ENCODE measurements at places on chromosomes 4 and X. TPM values are rescaled to one million over a fixed set of nuclear protein-coding genes. Genes with fewer than 3 reads are reported as not detected.

DNA sequence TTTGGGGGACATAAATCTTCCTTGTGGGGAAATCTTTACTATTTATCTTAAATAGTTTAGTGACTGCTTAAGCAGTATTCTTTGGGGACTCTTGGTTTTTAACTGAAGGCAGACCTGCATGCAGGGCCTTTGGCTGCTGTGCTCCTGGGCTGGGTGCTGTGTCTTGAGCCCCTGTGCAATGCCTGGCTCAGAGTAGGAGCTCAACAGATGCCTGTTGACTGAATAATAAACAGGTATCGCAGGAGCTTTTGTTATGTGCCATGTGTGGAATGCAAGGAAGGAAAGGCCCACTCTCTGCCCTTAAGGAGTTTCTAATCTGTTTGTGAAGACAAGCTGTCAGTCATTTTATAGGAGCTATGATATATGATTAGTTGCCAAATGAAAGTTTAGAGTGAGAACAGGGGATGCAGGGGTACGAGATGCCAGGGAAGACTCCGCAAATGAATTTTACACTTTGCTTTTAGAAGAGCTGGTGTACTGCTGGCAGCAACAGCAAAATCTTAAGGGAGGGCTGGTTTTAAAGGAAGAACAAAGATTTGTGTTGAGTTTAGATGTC, 6.7 kb downstream of the GAB1 start:
- H3K4me3 ChIP-seq = no peak overlapping the region
- no peaks in the 10 kb centered on the region for H3K27me3 ChIP-seq
- H3K27ac ChIP-seq = no peak overlapping the region
- no peak for DNase-seq
- H3K4me1 ChIP-seq = peaks cover 18% of the 10 kb centered on the region
- H3K36me3 ChIP-seq = no peaks in the 10 kb centered on the region

- no peak for DNase-seq
- no peak overlapping the region for H3K4me3 ChIP-seq
- H3K36me3 ChIP-seq = no peaks in the 10 kb centered on the region
- no peaks in the 10 kb centered on the region for H3K27me3 ChIP-seq
- no peak overlapping the region for H3K27ac ChIP-seq
- peaks cover 6% of the 10 kb centered on the region for H3K4me1 ChIP-seq
Observed at GRCh38 chr4:38983787-38984598, 48.2 kb downstream of the TMEM156 start.

DNA sequence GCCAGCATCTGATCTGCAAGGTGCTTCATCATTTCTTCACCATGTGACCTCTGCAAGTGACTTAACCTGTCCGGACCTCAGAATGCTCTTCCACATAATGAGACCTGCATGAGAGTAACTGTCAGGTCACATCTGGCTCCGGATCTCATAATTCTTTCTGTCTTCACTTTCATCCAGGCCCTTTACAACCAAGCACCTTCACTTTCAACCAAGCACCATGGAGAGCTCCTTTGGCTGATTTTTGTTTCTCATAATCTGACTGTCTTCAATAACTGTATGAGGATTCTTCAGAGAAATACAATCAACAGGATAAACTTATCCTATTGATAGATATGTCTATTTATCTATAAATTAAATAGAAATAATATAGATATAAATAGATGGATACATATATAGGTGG, 148.1 kb downstream of the VCX3A start:
- peak; percentile 13 for DNase-seq
- no peak overlapping the region for H3K4me3 ChIP-seq
- no peak overlapping the region for H3K27ac ChIP-seq

GRCh38 chr4:153346563-153346962, 2.1 kb downstream of the MND1 start:
- no peaks in the 10 kb centered on the region for H3K36me3 ChIP-seq
- peak overlapping the region; percentile 44 for H3K27ac ChIP-seq
- H3K4me3 ChIP-seq = no peak overlapping the region
- H3K27me3 ChIP-seq = peaks cover 12% of the 10 kb centered on the region
- H3K4me1 ChIP-seq = peaks cover 23% of the 10 kb centered on the region
- DNase-seq = no peak

DNA sequence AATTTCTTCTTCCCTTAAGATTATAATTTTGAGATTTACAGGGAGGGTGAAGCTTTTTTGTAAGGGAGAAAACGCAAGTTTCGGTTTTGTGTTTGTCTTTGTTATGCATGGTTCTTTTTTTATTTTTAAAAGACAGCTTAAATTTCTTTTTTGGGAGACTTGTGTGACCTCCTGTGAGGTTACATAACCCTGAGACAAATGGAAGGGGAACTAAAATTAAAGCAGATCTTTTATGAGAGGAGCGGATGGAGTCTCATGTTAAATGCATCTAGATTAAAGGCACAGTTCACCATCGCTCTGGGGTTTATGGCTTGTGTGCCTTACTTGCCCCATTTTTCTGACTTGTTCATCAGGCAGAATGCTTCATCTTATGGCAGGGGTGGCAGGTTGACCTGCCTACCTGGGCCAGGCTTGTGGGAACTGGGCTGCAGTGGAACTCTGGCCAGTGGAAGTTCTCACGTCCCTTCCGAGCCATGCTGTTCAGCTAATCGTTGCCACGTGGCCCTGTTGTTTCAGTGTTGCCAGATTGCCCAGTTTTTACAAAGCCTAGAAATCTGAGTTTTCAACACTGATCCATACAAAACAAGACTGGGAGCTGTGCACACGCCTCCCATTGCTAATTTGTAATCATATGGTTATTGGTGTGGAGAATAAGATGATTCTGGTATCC, 291.8 kb downstream of the ARHGAP10 start:
- H3K4me3 ChIP-seq = no peak overlapping the region
- no peaks in the 10 kb centered on the region for H3K27me3 ChIP-seq
- H3K4me1 ChIP-seq = no peaks in the 10 kb centered on the region
- peaks cover 3% of the 10 kb centered on the region for H3K36me3 ChIP-seq

- peaks cover 8% of the 10 kb centered on the region for H3K36me3 ChIP-seq
- no peak overlapping the region for H3K4me3 ChIP-seq
- no peaks in the 10 kb centered on the region for H3K4me1 ChIP-seq
- H3K27ac ChIP-seq = no peak overlapping the region
Observed at GRCh38 chrX:45745479-45745878, 544.8 kb upstream of the DIPK2B start.

DNA sequence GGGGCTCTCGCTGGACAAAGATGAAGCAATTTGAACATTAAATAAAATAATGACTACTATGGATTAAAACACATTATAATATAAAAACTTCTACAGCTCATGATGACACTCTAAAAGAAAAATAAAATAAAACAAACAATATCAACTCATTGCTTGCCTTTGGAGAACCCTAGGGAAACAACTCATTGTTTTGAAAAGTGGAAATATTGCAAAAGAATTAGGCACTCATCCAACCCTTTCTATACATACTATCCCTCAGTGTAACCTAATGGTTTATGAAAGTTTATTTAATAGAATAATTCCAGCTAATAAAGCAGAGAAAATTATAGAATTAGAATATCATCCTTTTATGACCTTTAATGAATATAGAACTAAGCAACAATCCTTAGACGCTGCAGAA, 718 bp downstream of the RAB40A start:
- H3K27me3 ChIP-seq = no peaks in the 10 kb centered on the region
- H3K4me1 ChIP-seq = no peaks in the 10 kb centered on the region
- DNase-seq = no peak
- no peak overlapping the region for H3K4me3 ChIP-seq
- H3K36me3 ChIP-seq = no peaks in the 10 kb centered on the region

DNA sequence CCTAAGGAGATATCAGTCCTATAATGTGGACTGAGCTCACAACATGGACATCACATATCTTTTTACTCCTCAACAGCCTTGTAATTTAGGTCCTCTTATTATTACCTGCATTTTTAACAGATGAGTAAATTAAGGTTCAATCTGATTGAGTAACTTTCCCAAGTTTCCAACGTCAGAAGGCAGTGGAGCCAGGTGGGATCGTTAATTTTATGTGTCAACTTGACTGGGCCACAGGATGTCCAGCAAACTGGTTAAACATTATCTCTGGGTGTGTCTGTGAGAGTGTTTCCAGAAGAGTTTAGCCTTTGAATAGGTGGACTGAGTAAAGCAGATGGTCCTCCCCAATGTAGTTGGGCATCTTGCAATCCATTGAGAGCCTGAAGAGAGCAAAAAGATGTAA, 59.0 kb upstream of the SLIT2 start:
- no peak overlapping the region for H3K27ac ChIP-seq
- H3K4me1 ChIP-seq = peaks cover 3% of the 10 kb centered on the region
- H3K27me3 ChIP-seq = no peaks in the 10 kb centered on the region
- no peak for DNase-seq

GRCh38 chrX:8319359-8319758, 145.3 kb upstream of the VCX3B start:
- H3K4me3 ChIP-seq = no peak overlapping the region
- no peaks in the 10 kb centered on the region for H3K36me3 ChIP-seq
- no peak for DNase-seq
- no peak overlapping the region for H3K27ac ChIP-seq
- H3K4me1 ChIP-seq = peaks cover 2% of the 10 kb centered on the region

DNA sequence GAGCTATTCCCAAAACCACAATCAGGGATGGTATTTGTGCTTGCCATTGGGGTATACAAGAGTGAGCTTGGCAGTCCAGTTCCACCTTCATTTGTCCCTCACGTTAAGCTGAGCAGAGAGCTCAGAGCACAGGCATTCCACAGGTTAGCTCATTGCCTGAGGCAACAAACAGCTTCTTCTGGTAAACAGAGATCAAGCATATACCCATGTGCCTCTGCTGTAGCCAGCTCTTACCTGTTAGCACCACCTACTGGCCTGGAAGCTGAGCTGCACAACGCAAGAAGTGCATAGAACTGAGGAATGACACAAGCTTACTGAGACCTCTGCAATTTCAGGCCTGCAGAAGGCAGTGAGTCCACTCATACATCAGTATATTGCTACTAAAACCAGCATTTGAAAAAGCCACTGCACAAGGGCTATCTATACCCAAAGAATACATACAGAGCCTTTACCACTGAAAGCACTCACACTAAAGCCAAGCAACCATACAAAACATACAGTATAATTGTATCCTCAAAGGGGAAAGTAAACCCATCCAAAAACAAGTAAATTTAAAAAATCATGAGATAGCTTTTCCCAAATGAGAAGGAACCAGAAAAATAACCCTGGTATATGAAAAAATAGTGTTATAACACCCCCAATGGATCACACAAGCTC, 258.3 kb upstream of the GABRA2 start:
- no peak overlapping the region for H3K27ac ChIP-seq
- H3K36me3 ChIP-seq = no peaks in the 10 kb centered on the region
- no peaks in the 10 kb centered on the region for H3K27me3 ChIP-seq
- H3K4me3 ChIP-seq = no peak overlapping the region

GRCh38 chrX:23902419-23902818, 5.3 kb downstream of the APOO start:
- H3K36me3 ChIP-seq = peaks cover 4% of the 10 kb centered on the region
- DNase-seq = no peak
- H3K27ac ChIP-seq = no peak overlapping the region
- H3K4me1 ChIP-seq = peaks cover 24% of the 10 kb centered on the region
- no peaks in the 10 kb centered on the region for H3K27me3 ChIP-seq
- H3K4me3 ChIP-seq = no peak overlapping the region

- no peak for DNase-seq
- H3K27ac ChIP-seq = no peak overlapping the region
- no peaks in the 10 kb centered on the region for H3K4me1 ChIP-seq
Observed at GRCh38 chr4:112172180-112172579, 26.9 kb downstream of the FAM241A start.

DNA sequence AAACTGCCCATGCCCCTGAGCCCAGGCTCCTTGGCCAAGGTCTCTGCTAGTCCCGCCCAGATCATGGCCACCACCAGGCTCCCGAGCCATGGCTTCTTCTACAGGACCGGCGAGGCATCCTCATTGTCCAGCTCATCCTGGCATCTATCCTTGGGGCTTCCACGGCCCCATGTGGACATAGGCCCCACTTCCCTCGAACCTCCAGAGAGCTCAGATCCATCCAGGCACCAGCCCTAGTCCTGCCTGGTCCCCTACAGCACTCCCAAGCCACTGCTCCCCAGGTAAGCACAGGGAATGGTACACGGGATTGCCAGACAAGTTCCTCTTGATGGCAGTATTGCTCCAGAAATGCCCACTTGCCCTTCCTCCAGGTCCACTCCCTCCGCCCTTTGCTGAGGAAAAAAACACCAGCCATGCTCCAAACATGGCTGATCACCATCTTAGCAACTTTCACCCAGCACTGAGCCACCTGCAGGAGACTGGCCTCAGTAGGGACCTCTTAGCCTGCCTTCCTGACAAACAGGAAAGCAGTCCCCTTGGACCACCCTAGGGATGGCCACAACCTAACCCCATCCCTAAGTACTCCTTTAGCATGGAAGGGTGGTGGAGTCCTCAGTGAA, 272.1 kb upstream of the AGTR2 start:
- no peak overlapping the region for H3K27ac ChIP-seq
- H3K36me3 ChIP-seq = peaks cover 24% of the 10 kb centered on the region
- DNase-seq = no peak
- no peaks in the 10 kb centered on the region for H3K27me3 ChIP-seq

DNA sequence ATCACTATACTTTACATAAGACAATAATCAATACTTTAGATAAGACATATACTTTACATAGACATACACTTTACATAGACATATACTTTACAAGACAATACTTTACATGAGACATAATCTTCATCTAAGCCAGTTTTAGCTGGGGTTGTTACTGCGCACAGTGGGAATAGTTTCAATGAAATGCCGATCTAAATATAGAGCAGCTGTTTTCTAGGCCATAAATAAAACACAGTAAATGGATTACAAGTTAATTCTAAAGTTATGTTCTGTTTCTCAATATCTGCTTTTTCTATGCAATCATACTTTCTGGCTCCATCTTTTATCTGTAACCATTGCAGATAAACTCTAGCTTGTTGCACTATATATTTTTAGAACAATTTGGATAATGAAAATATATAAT, 1470.6 kb upstream of the PABPC4L start:
- no peak overlapping the region for H3K4me3 ChIP-seq
- H3K36me3 ChIP-seq = no peaks in the 10 kb centered on the region
- H3K27me3 ChIP-seq = no peaks in the 10 kb centered on the region
- no peak for DNase-seq
- no peak overlapping the region for H3K27ac ChIP-seq

GRCh38 chrX:44439242-44439794, 95.8 kb upstream of the EFHC2 start:
- H3K4me1 ChIP-seq = no peaks in the 10 kb centered on the region
- H3K4me3 ChIP-seq = no peak overlapping the region
- H3K27ac ChIP-seq = no peak overlapping the region
- no peaks in the 10 kb centered on the region for H3K27me3 ChIP-seq

- DNase-seq = no peak
- H3K27ac ChIP-seq = no peak overlapping the region
- no peak overlapping the region for H3K4me3 ChIP-seq
- H3K4me1 ChIP-seq = peaks cover 13% of the 10 kb centered on the region
Observed at GRCh38 chrX:129404670-129405008, 118.7 kb downstream of the SMARCA1 start.

- DNase-seq = no peak
- no peaks in the 10 kb centered on the region for H3K27me3 ChIP-seq
- no peak overlapping the region for H3K4me3 ChIP-seq
- H3K4me1 ChIP-seq = peaks cover 2% of the 10 kb centered on the region
Observed at GRCh38 chr4:60450054-60450453, 750.1 kb upstream of the ADGRL3 start.

The IBSP gene
- not detected for total RNA-seq

The NSUN7 gene
- 20.1 TPM for total RNA-seq

The ADH7 gene
- not detected for total RNA-seq

The MTTP gene
- total RNA-seq = 45.1 TPM

The SOWAHB gene
- 4.9 TPM for total RNA-seq

The PASD1 gene
- total RNA-seq = not detected

The SHROOM3 gene
- total RNA-seq = 60.0 TPM

All from progenitor cell of endocrine pancreas (in vitro differentiated cells).